Stimulated activated CD8-positive, alpha-beta memory T cell treated with anti-CD3 and anti-CD28 coated beads, Interleukin-15, amount 100 ng/mL, for 4 hours (primary cell): ENCODE measurements at places on chromosomes 1 and 21.

DNA sequence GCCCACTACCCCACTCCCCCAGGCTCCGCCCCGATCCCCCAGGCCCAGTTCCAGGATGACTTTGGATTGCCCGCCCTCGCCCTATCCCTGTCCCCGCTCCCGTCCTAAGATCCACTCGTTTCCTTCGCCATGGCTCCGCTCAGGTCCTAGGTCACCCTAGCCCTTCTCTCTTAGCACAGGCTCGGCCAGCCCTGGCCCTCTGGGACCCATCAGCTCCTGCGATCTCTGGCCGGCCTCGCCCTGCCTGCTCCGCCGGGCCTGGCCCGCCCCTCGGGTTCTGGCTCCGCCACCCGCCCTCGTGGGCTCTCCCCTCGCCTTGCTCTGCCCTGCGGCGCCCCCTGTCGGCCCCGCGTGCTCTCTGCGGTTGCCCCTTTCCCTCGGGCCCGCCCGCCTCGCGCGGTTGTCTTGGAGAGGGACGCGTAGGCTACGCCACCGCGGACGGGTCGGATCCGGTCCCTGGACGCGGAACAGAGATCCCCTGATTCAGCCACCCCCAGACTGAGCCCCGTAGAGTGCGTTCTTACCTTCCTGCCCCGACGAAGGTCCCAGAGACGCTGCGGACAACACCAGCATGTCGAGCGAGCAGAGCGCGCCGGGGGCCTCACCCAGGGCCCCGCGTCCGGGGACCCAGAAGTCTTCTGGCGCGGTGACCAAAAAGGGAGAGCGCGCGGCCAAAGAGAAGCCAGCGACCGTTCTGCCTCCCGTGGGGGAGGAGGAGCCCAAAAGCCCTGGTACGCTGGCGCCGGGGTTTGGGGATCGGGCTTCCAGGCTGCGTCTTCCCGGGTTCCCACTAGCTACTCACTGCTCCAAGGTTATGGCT lies at the start of gene LRRC71:
TSS of gene LRRC71 (plus strand) at position 400 of the 820 bp plus-strand sequence. CDS start at position 572, 172 bp downstream.
- DNase-seq: no peak

GRCh38 chr1:175733722-175734121 lies 9.7 kb downstream of the TNR start:
- no peak for DNase-seq

- DNase-seq: no peak
These were observed 22.9 kb upstream of the DIP2A start for GRCh38 chr21:46435786-46436227.

DNA sequence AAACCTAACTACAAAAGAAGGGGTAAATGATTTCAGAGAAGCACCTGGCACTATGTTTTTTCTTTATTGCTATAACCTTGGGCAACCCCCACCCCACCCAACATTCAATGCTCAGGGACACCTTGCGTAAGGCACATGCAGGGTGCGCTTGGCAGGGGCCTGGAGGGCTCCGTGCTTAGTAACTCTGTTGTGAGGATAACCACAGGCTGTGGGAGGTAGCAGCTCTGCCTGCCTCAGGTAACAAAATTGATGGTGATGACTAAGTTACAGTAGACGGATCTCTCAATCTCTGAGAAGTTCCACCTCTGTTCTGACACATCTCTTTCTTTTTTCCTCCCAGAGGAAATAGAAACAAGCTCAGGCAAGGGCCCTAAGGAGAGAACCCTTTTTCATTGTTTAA lies 8.7 kb upstream of the CCN1 start:
- no peak for DNase-seq

GRCh38 chr1:34907487-34908090 lies 21.9 kb downstream of the DLGAP3 start:
- DNase-seq: no peak

DNA sequence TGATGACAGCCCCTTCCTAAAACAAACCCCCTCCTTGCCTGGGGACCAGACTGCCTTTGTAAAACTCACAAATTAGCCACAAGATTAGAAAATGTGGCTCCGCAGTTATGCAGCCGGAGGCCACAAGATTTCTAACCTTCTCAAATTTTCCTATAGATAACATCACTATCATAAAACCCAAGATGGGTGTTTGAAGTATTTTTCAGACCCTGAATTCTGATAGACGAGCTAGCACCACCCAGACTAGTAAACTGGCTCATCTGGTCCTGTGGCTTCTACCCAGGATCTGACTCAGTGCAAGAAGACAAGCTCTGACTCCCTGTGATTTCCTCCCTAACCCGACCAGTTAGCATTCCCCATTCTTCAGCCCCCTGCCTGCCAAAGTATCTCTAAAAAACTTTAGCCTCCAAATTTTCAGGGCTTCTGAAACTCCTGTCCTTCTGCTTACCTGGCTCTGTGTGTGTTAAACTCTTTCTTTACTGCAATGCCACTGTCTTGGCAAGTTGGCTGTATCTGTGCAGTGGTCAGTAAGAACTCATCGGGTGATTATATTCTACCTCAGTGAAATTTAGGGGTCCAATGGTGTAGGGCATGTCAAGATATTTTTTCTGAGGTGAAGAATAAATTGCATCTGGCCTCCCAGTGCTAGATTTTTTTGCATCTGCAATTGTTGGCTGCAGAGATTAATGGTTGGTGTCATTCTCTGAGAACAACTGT lies 102.1 kb downstream of the S1PR1 start:
- peak; percentile 19 for DNase-seq
